Metanephros (tissue), 2 donors: ENCODE measurements at places on chromosomes 4 and X. TPM values are rescaled to one million over a fixed set of nuclear protein-coding genes. Genes with fewer than 3 reads are reported as not detected.

FOXR2 gene
- total RNA-seq, result not detected

RHOXF2 gene
- total RNA-seq, result not detected

TLR2 gene
- 13.3 TPM for total RNA-seq

SCRG1 gene
- not detected for total RNA-seq

NPY2R gene
- total RNA-seq, result 0.23 TPM

ESX1 gene
- not detected for total RNA-seq

MGAT4D gene
- not detected for total RNA-seq

HTT gene
- 66.5 TPM for total RNA-seq

CLDN22 gene
- not detected for total RNA-seq

FRMPD3 gene
- 0.35 TPM for total RNA-seq

MXRA5 gene
- 23.9 TPM for total RNA-seq

GLOD5 gene
- 0.76 TPM for total RNA-seq

SOD3 gene
- 28.8 TPM for total RNA-seq

LUZP4 gene
- not detected for total RNA-seq

PITX2 gene
- total RNA-seq, result 8.8 TPM

LINC00632 gene
- total RNA-seq, result 33.0 TPM

SCFD2 gene
- 27.0 TPM for total RNA-seq

TKTL2 gene
- not detected for total RNA-seq
